D721Med (cell line): ENCODE measurements at places on chromosomes 6 and 20.
A peak's percentile ranks its signal among the peaks of the same experiment; 100 is the strongest.

DNA sequence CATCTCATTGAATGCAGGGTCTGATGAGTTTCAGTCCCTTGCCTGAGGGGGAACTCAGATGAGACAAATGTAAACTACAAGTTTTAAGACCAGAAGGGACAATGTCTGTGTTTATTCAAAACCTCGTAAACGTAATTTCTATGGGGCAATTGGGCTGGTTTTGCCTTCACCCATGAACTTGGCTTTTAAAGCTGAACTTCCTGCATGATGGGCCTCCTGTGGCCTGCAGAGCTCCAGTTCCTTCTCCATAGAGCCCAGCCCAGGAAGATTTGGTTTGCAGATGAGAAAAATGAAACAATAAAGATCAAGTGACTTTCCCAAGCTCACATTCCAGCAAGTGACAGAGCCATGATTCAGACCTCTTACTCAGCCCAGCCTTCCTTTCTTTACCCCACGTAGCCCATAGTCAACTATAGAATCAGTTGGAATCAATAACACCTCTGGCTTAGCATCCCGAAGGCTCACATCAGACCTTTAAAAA, 612.3 kb downstream of the UTRN start:
- no peak for DNase-seq

- no peak for DNase-seq
These were observed 1075.8 kb upstream of the MANEA start for GRCh38 chr6:94501516-94501915.

- DNase-seq, result peak; percentile 12
These were observed 95.9 kb upstream of the JAG1 start for GRCh38 chr20:10769700-10770099.

- no peak for DNase-seq
These were observed 13.7 kb downstream of the RBCK1 start for GRCh38 chr20:421685-422250.

DNA sequence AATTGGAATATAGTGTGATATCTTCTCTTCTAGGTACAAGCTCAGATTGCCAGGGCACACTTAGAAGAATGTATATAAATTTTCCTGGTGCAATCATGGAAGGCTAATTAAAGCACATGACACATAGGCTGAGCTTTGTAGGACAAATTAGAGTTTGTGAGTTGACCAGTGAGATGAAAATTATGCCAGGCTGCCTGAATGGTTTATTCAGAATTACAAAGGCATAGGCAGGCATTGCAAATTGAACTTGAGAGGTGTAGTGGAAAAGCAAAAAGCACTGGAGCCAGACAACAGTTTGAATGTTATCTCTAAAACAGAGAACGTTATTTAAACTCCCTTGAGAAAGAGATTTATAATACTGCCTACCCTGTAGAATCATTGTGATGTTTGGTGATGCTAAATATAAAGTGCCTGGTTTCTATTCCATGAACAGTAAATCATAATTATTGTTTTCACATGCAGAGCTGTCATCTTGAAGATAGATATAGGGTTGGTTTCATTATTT, 712.1 kb downstream of the TBC1D32 start:
- DNase-seq, result no peak

- DNase-seq, result no peak
These were observed 6.8 kb downstream of the ILRUN start for GRCh38 chr6:34689742-34690141.

- no peak for DNase-seq
These were observed 384.8 kb upstream of the SOX4 start for GRCh38 chr6:21208796-21209186.

DNA sequence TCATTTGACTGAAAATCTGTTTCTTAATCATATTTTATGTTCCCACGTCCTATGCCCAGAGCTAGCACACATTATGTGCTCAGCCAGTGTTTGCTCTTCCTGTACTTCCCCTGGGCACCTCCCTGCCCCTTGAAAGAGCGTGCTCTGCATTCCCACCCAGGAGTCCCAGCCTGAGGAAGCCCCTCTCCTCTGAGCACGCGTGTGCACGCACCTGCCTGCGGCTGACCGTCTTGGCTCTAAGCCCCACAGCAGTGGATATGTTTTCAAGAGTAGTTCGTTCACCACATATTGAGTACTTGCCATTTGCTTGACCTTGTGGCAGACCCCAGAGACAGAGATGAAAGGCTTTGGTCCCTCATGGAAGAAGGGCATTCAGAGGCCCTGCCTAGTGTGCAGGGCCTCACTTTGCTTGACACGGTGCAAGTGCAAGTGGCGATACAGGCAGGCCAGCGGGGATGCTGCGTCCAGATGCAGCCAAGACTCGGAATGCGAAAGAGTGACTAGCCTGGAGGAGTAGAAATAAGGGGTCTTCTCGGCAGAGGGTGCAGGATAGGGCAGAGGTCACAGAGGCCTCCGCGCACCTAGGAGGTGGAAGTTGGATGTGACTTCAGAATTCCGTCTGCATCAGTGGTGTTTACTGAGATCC, 14.1 kb downstream of the SYNDIG1 start:
- no peak for DNase-seq

DNA sequence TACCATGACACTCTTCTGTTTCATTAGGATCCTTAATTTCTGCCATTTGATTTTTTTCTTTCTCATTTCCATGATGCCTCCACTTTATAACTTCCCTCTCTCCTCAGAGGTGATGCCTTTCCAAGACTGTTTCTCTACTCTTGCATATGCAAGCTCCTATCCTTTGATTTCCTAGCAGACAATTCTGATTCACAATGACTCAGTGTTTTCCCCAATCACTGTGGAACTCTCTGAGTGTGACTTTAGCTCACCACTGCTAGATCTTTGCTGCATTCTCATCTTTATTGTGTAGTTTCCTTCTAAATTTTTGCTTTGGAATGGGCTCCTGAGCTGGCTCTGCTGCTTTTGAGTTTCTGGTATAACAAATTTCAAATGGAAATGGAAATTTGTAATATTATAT, 184.9 kb downstream of the TINAG start:
- DNase-seq, result no peak

GRCh38 chr6:121731381-121731780, 295.9 kb downstream of the GJA1 start:
- no peak for DNase-seq

- no peak for DNase-seq
These were observed 173.2 kb upstream of the FOXA2 start for GRCh38 chr20:22757424-22758183.
